SK-N-SH (cell line): ENCODE measurements at places on chromosomes 12 and 14. TPM values are rescaled to one million over a fixed set of nuclear protein-coding genes. Genes with fewer than 3 reads are reported as not detected.

TAS2R9 gene
- polyA plus RNA-seq = not detected in 2 replicates

PPP1R1A gene
- polyA plus RNA-seq = not detected in 2 replicates

TDRD9 gene
- not detected in 2 replicates for polyA plus RNA-seq

WDR89 gene
- 2.6 and 3.1 TPM in 2 replicates for polyA plus RNA-seq

CLEC4D gene
- polyA plus RNA-seq = not detected in 2 replicates

AQP2 gene
- polyA plus RNA-seq = not detected in 2 replicates

SSPN gene
- polyA plus RNA-seq = 5.9 and 11.7 TPM in 2 replicates

CLEC4A gene
- polyA plus RNA-seq = 0.44 and 0.67 TPM in 2 replicates

DNA sequence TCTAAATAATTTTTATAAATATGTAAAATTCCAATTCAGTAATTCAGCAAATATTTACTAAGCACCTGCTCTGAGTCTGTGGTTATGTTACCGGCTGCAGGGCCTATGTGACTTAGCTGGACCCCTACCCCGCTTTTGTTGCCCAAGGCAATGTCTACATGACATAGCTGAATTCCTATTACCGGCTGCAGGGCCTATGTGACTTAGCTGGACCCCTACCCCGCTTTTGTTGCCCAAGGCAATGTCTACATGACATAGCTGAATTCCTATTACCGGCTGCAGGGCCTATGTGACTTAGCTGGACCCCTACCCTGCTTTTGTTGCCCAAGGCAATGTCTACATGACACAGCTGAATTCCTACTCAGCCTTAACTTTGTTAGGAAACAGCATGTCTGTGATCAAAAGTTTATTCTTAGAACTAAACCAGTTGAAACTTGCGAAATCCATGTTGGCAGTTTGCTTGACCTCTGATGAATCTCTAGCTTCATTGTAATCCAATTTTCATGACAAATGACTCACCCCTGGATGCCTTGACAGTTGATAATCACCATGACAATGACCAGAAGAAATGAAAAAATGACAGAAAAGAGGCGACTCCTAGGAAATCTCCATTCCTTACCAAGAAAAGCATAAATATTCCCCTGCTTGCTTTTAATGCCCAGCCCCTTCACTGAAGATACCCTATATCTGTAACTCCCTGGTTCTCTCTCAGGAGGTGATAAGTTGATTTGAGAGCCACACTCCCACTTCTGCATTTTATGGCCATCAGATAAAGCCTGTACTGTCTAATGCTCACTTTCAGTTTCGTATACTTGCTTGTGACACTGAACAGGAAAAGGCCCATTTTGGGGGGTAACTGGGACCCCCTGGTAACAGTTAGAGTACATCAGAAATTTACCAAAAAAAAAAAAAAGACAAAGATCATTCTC lies 148.4 kb upstream of the SYT10 start:
- no peak for DNase-seq

DNA sequence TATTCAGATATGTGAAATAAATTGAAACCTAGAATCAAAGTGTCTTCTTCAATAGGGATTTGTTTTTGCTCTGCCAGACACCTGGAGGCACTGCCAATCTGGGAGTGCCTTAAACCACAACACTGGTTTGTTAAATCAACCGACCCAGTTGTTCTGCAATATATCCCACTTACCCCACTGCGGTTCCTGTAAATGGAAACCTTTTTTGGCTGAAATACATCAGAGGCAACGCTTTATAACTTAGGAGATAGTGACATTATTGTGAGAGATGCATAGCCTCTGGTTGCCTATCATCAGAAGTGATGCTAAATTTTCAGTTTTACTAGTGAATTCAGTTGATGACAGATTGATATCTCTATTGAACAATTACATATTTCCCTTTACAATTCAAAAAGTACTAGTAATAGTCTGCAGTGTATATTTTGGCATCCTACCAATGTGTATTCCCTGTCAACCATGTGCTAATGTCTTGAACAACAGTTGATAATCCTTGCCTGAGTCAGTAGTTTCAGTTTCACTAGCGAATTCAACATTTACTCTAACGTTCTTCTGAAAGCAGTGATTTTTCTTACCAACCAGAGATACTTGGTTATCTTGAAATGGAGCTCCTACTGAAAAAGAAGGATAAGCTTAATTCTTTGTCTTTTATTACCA lies 30.5 kb downstream of the PPP2R5C start:
- DNase-seq = no peak

GRCh38 chr12:90741611-90742010 lies 213.4 kb downstream of the CCER1 start:
- no peak for DNase-seq

- no peak for DNase-seq
These were observed 71.4 kb downstream of the AKAP6 start for GRCh38 chr14:32400480-32400879.

DNA sequence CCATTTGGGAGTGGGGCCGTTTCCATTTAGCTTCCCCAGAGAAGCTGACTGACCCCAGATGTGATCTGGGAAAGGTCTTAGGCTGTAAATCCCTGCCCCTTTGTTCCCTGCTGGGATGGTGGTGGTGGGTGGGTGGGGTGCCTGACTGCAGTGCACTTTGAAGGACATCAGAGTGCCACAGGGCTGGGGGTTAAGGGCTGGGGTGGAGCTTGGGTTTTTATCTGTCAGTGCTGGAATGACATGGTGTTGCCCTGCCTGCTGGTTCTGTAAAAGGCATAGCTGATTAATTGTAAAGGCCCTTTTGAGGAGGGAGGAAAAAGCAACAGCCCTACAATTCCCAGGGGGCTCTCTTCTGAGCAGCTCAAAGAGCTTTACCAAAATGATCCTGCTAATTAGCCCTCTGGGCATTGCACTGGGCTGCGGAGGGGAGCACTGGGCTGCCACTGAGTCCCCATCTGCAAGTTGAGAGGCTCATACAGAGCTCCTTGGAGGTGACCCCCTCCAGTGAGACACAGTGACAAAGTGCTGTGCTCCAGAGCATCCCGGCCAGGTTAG lies 21.1 kb downstream of the PLEKHG3 start:
- DNase-seq = no peak

GRCh38 chr14:102764220-102764671 lies 13.0 kb upstream of the TRAF3 start:
- no peak for DNase-seq

DNA sequence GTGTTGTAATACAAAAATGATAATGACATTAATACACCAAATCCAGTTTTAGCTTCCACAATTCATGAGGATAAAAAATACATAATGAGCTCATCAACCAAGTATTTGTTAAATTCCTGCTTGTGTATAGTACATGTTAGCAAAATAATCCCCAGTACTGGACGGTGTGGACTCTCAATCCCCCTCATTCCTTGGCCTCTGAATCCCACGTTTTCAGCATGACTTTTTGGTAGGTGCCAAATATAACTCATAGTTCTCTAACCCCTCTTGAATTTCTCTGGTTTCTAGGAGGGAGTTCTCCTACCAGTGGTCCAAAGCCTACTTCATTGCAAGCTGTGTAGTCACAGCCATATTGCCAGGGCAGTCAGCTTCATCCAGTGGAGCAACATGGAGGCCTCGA lies 41.4 kb upstream of the EPS8 start:
- DNase-seq = no peak

GRCh38 chr12:32208355-32208754 lies 101.7 kb downstream of the BICD1 start:
- DNase-seq = no peak

- no peak for DNase-seq
These were observed 2.3 kb upstream of the GPR162 start for GRCh38 chr12:6819106-6820030.

- DNase-seq = no peak
These were observed 30.3 kb downstream of the PIGH start for GRCh38 chr14:67569651-67570290.

DNA sequence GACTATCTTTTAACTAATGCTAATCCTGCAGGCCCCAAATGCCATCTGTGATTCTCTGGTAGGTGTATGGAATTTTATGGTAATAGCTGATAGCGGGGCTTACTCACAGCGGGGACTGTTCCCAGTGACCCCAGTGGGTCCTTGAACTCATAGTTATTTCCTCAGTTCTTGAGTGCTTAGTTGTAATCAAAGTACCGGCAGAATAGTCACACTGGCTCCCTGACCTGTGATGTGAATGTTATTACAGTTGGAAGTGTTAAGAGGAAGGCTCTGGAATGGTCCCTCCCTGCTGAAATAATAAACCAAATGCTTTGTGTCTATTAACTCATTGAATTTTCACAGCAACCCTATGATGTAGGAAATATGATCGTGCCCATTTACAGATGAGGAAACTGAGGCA lies 78.3 kb downstream of the NDUFA12 start:
- DNase-seq = no peak

DNA sequence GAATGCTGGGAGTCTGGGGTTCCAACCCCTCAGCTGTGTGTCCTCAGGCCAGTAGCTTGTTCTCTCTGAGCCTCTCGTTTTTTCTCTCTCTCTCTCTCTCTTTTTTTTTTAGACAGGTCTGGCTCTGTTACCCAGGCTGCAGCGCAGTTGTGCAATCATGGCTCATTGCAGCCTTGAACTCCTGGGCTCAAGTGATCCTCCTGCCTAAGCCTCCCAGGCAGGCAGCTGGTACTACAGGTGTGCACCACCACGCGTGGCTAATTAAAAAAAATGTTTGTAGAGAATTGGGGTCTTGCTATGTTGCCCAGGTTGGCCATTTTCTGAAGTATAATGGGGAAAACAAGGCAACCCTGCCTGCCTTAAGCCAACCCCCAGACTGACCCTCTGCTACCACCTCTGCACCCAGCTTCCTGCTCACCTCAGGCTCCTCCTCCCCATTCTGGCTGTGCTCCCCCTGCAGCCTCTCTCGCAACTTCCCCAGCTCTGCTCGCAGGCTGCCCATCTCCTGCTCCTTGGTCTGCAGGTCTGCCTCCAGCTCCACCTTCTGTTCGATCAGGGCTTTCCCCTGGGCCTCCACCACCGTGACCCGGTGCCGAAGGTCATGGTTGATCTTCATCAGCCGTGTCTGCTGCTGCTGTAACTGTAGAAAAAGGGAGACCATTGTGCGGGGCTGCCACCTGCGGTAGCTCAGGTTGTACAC lies 35.2 kb downstream of the RILPL1 start:
- DNase-seq = no peak

- peak; percentile 71 for DNase-seq
These were observed 6.5 kb downstream of the NFE2 start for GRCh38 chr12:54294152-54294952.

- DNase-seq = no peak
These were observed 43.2 kb upstream of the MYBPC1 start for GRCh38 chr12:101551362-101552114.

DNA sequence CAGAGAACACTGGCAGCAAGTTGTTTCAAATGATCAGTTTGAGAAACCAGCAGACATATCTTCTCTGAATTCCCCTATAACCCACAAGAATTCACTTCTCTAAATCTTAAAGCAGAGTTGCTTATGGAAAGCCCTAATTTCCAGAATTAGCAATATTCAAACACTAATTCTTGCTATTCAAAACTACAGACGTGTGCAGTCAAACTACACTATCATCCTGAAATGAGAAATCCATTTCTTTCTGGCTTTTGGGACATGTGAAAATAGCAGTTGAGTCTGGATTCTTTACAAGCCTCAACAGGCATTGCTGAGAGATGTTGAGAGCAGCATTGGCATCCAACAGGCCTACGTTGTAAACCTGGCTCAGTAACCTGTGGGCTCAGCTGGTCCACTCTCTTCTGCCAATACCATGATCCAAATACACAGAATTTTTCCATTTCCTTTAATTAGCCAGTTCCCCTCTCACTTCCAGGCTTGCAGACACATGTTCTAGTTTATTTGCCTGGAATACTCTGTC lies 74.6 kb upstream of the TMTC1 start:
- no peak for DNase-seq

- peak; percentile 34 for DNase-seq
These were observed 3.9 kb upstream of the LHX5 start for GRCh38 chr12:113475451-113476175.

DNA sequence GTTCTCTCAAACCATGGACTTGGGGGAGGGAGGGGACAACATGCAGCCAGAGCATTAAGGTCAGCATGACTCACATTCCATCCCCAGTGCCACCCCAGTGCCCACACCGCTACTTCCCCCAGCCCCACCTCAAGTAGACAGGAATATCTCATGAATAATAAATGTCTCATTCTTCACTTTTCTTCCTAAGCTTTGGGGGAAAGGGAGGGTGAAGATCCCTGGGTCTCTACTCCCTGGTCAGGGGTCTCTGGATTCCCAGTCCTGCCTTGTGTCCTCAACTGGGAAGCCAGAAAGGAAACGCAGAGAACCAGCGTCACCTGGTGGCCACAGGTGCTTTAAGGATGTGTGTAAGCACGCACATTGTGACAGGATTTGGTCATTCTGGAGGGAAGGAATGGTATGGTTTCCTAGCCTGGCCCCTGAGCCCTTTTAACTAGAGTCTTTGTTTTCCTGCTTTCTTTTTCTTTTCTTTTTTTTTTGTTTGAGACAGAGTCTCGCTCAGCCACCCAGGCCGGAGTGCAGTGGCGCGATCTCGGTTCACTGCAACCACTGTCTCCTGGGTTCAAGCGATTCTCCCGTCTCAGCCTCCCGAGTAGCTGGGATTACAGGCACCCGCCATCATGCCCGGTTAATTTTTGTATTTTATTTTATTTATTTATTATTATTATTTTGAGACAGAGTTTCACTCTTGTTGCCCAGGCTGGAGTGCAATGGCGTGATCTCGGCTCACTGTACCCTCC lies 3.4 kb downstream of the GPR84 start:
- DNase-seq = peak; percentile 66

DNA sequence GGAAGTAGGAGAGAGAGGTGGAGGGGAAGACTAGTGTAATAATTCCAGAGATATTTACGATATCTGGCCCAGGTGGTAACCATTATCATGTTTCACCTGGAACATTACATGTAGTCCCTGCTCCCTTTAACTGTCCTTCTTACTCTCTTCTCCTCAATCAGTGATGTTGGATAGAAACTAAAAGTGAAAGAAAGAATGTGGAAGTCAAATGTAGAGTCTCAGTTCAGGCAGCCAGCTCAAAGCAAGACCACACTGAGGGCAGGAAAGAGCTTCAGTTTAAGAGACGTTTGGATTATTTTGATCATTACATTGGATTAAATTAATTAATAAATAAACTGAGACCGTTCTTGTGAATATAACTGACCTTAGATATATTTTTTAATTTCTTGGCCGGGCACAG lies 594.4 kb downstream of the FLRT2 start:
- no peak for DNase-seq

DNA sequence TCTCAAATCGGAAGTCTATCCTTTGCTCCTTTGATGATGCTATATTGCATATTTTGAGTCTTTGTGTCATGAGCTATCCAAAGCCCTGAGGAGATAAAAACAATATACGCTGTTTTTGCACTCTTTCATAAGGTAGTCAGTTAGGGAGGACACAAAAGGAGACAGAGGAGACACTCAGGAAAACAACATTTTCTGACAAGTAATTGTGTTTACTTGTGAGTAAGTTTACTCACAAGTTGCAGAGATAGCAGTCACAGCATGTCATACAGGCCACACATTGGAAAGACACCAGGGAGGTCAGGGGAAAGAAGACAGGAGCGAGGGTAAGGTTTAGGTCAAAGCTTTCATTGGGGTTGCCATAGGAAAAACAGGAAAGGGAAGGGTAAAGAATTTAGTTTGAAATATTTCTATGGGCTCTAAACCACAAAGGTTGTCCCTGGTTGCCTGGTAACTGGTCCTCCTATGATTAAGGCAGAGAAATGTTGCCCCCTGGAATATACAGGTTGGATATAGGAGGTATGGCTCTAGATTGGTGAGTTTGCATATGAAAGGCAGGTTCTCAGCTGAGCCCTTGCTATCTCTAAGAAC lies 7.4 kb upstream of the GABARAPL1 start:
- DNase-seq = no peak

GRCh38 chr14:74169906-74170305 lies 69.3 kb upstream of the VSX2 start:
- DNase-seq = no peak
